Stimulated activated CD4-positive, alpha-beta T cell treated with anti-CD3 and anti-CD28 coated beads, Interleukin-1b, Interleukin-23, amount 100 ng/mL, for 1 hour (primary cell): ENCODE measurements at places on chromosomes 6 and 20.

DNA sequence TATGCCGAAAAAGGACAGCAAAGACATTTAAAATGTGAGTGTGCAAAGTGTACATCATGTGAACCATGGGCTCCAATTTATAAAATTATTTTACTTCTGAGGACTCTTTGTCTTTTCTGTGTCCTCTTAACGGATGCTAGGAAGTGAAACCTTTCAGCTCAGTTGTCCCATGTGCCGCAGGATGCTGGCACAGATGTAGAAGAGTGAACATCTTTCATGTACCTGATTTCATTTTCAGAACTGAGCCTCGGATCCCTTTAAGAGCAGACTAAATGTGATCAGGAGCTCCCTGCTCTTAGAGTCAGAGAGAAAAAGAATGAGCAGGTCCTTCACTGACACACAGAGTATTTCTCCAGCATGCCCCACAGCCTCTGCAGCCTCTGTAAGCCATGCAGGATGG is 27.6 kb upstream of the FUCA2 start:
- no peak for DNase-seq

DNA sequence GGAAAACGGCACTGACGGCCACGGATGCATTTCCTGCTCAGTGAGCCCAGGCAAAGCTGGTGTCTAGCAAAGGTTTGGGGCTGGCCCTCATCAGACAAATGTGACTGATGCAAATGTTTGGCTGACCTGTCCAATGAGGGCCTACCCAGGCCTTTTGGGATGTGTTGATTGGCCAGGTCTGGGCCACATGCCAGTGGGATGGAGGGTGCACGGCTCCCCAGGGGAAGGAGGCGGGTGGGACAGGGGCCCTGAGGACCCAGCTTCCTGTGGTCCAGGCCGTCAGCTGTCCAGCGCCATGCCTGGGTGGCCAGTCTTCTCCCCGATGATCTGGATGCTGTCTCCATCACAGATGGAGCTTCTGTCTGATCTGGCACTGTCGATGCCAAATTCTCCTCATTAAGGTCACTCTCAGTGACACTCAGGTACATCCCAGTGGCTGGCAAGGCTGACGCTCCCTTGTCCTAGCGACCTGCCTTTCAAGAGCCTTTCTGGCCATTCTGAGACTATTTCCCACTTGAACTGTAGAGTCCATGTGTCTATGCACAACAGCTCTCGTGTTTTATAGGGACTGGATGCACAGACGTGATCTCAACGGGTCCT is 43.0 kb downstream of the NTSR1 start:
- DNase-seq, result no peak

- no peak for DNase-seq
Measured at GRCh38 chr6:131923356-131923755, 27.8 kb downstream of the CCN2 start.

GRCh38 chr6:31430449-31430848 is 27.1 kb downstream of the MICA start:
- no peak for DNase-seq

DNA sequence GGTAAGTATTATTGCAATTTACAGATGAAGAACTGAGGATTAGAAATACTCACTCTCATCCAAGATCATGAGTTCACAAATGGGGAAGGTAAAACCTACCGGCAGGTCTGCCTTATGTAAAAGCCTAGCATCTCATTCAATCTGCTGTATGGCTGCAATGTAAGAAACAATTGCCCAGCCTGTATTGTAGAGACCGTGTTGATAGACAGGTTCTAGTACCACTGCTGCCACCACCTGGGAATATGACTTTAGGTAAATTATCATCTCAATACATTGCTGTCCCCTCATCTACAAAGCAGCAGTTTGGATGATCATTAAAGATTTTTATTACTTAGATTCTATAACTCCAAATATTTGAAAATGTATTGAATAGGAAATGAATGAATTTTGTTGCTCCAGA is 23.3 kb upstream of the ARHGAP18 start:
- DNase-seq, result no peak

- DNase-seq, result no peak
Measured at GRCh38 chr6:90940812-90941481, 354.1 kb upstream of the MAP3K7 start.

- DNase-seq, result no peak
Measured at GRCh38 chr6:138289739-138290138, 71.4 kb upstream of the PBOV1 start.

DNA sequence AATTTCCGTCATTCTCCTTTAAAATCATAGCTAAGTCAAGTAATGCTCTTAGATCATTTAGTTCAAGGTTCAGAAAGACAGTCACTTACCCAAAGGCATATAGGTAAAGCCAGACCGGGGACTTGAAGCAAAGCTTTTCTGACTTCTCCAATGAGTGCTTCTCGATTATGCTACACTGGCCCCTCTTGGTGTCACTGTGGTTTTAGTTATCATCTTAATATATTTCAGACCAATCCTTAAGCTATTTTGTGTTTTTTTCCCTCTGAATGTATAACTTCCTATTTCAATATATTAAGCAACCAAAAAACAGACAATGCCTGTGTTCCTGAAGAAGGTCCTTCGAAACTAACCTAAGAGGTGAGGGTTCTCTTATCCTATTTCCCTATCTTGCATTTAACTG is 3.9 kb downstream of the PRDM1 start:
- DNase-seq, result no peak

- DNase-seq, result no peak
Measured at GRCh38 chr6:139373928-139374356, 506 bp downstream of the CITED2 start.

DNA sequence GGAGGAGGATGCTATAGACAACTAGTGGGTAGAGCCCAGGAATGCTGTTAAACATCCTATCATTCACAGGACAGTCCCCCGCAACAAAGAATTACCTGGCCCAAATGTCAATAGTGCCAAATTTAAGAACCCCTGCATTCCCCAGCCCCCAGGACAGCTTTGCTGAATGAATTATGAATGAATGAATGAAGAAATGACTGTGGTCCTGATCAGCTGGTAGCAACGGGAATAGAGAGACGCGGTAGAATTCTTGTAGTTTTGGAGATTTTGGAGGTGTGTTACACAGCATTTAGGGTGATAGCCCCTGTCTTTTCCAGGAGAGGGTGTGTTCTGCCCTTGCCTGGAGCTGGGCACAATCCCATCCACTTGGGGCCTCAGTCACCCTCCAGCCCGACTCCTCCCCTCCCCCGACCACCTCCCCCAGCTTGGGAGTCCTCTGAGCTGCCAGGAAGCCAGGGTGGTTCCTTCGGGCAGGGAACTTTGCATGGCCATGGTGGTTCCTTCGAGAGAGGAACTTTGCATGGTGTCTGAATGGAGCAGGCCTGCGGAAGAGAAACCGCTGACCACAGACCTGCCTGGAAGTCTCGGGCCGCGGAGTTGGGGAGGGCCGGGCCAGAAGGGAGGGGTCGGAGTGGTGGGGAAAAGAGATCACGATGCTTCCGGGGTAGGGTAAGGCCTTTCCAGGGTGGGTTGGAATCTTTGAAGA is 1.0 kb upstream of the HCK start:
- DNase-seq, result no peak

DNA sequence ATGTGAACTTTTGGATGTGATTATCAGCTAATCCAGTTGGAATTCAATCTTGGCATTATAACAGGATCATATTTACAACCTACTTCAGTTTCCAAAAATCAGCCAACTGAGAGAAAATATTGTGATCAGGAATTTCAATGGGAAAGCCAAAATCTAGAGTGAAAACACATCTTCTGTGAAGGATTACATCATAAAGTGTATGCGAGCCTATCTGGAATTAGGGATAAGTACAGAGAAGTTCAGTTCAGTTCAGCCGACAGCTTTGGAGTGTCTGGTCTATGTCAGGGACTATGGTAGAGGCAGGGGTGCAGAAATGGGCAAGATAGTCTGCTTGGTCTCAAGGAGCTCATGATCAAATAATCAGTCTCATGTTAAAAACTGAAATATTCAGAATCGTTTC is 12.3 kb upstream of the PRIM2 start:
- DNase-seq, result no peak

GRCh38 chr6:107106165-107106564 is 9.2 kb downstream of the BEND3 start:
- DNase-seq, result no peak

DNA sequence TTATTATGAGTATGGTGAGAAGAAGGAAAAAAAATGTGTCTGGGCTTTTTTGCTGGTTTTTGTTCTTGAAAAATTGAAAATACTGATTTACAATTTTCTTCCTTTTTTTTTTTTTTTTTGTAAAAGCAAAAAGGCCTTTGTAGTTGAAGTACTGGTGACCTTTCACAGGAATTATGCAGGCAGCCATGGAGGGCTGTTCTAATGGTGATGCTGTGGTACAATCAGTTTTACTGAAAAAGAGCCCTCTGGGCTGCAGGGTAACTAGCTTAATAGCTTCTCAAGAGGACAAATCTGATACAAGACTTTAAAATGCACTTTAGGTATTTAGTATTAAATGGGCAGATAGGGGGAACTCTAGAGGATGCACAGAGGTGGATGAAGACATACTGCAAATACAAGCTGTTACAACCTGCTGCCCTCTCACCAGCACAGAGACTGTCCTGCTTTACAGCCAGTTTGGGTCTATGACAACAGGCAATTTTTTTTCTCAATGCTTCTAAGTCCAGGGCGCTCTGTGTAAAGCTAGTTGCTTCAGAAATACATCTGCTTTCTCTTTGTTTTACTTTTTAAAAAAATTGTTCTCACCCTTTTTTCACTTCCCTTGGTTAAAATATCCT is 61.6 kb upstream of the HS3ST5 start:
- no peak for DNase-seq

DNA sequence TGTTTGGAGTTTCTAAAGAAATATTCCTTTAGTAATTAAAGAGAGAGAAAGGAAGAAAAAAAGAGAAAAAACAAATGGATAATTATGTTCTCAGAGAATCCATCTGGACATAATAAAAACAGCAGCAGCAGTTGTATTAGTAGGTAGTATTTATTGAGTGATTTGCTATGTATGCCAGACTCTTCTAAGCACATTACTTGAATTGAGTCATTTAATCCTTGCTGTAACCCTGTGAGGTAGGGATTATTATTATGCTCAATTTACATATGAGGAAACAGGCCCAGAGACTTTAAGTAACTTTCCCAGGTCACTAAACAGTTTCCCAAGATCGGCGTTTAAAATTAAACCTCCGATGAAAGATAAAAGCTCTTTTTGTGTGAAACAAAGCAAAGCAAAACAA is 238.8 kb downstream of the TSHZ2 start:
- DNase-seq, result no peak

DNA sequence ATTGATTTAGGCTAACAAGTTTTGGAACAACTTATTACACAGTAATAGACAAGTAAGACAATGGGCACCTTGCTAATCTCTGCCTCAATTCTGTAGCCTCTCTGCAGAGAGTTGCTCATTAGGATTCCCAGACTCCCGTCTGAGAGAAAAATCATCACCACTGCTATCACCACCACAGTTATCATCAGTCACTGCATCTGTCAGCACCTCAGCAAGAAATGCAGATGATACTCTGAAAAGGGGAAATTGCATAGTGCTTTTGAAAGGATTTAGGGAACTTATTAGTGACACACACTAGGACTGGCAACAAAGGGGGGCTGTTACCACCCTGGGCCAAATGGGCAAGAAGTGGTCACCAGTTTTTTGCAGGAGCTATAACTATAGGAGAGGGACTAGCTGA is 39.9 kb downstream of the FOXA2 start:
- no peak for DNase-seq

- DNase-seq, result no peak
Measured at GRCh38 chr20:20076297-20077065, 24.1 kb downstream of the CFAP61 start.
